ENCODE measurements at places on chromosomes 7 and 10.

GRCh38 chr10:114304571-114305421 lies 65.7 kb downstream of the VWA2 start:
- peak; percentile 70 for DNase-seq

DNA sequence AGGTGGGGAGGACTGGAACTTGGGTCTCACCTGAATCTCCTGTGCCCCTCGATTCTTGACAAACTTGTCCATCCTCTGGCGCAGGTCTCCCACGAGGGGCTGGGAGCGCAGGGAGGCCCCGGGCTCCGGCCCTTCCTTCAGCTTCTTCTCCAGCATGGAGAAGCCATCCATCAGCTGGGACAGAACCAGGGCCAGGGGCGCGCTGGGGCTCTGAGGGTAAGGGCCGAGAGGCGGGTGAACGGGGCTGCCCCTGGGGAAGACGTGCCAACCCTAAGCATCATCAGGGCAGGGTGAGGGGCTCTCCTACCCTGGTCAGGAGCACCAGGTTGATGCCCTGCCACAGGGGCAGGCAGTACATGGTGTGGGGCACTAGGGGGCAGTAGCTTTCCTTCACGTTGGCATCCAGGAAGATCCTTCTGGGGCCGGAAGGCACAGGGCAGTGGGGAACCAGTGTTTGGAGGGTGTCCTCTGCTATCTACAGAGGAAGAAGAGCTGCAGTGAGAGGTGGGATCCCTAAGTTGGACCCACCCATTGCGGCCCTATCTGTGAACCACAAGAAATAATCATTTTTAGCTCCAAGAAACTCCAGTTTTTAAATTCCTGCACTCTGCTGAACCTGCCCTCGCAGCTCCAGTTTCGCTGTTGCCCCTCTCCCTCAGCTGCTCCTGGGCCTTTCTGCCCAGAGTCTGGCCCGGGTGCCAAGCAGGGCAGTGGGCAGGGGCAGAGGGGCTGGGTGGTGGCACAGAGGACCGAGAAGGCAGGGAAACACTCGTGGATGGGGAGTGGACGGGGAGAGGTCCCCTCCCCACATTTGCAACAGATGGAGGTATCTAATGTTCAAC lies 10.8 kb upstream of the PYROXD2 start:
- DNase-seq: peak; percentile 72

DNA sequence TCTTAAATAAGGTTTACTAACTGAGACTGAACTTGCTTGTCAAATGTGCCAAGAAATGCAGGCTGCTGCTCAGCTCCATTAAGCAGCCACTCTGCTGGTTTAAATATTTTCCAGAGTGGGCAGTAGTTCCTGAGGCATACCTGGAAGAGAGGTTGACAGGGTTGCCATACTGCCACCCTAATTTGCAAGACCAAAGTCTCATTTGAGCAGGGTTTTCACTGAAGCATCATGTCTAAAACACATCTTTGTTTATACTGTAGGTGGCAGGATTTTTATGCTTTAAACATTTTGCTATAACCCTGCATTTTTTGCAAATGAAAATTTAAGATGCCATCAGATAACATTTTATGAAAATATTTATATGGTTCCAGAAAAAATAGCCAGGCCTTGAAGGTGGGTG lies 618.0 kb upstream of the LRRTM3 start:
- no peak for DNase-seq

- DNase-seq: peak; percentile 20
Observed at GRCh38 chr10:6647811-6648526, 67.9 kb upstream of the PRKCQ start.

GRCh38 chr7:77537778-77538280 lies 734 bp downstream of the PTPN12 start:
- DNase-seq: peak; percentile 50

GRCh38 chr7:117405519-117405918 lies 21.8 kb downstream of the ASZ1 start:
- no peak for DNase-seq

Measured in GM03348 (cell line).